ENCODE measurements at places on chromosomes 5 and 9.

DNA sequence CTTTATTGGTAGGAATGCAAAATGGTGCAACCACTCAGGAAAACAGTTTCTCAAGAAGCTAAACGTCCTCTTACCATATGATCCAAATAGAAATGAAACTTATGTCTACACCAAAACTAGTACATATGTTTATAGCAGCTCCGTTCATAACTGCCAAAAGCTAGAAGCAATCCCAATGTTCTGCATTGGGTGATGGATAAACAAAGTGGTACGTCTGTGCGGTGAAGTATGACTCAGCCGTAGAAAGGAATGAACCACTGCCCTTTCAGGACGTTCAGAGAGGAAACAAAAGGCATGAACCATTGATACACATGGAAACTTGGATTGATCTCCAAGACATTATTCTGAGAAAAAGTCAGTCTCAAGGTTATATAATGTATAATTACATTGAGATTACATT, 27.6 kb downstream of the HNRNPH1 start:
- DNase-seq = no peak

- DNase-seq = peak; percentile 84
Measured at GRCh38 chr5:148374690-148375360, 8.9 kb upstream of the FBXO38 start.

DNA sequence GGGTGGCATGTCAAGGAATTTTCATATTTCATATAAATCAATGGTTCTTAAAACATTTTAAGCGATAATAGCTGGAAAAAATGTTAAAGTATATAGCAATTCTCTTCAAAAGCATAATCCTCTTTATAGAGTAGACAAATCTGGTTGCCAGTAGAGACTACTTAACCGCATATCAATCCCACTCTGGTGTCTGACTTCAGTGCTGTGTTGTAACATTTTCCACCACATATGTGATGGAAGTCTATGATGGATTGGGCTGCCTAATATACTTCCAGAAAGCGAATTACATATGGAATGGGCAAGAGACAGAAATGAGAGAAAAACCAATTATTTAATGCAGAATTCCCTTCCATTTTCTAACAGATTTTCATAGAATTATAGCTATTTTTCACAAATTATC, 54.3 kb downstream of the FBN2 start:
- DNase-seq = no peak

DNA sequence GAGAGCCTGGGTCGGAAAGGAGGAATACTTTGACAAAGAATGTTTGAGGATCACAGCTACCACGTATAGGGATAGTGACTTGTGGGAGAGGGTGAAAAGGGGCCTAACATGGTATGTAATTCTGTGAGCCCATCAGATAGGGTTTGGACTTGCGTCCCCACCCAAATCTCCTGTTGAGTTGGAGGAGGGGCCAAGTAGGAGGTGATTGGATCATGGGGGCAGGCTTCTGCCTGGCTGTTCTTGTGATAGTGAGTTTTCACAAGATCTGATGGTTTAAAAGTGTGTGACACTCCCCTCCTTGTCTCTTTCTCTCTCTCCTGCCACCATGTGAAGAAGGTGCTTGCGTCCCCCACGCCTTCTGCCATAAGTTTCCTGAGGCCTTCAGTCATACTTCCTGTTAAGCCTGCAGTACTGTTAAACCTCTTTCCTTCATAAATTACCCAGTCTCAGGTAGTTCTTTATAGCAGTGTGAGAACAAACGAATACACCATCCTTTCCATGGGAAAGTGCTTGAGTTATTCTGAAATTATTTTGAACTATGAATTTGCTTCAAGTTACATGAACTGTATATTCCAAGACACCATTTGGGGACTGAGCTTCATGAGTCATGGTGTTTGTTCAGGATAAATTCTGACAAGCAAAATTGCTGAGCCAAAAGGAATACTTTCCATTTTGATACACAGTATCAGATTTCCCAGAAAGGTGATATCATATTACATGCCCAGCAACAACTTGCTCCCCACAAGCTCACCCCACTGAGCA, 68.8 kb upstream of the SSBP2 start:
- DNase-seq = no peak

DNA sequence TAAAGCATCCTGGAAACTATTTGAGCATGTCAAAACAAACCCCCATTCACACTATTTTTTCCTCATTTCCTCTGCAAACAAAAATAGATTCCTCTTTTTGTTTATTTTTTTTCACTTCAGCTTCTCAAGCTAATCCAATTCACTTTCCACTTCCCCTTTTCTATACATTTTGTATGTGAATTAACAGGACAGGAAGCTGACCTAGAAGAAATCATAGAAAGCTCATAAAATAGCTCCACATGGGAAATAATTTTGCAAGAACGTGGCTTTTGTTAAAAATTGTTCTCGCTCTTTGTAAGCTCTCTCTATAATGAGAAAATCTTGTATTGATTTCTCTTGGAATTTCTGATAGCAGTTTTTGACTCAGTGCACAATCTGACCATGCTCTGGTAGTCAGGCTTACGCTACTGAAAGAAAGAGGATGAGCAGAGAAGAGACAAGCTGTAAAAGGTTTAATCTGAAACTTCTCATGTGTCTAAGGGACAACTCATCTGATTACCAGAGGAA, 215.8 kb downstream of the ADAMTS12 start:
- no peak for DNase-seq

- DNase-seq = peak; percentile 91
Measured at GRCh38 chr9:117073539-117074341, 341.1 kb downstream of the ASTN2 start.

GRCh38 chr5:125798307-125798706, 624.9 kb upstream of the GRAMD2B start:
- no peak for DNase-seq

- no peak for DNase-seq
Measured at GRCh38 chr5:152501294-152501693, 96.2 kb upstream of the NMUR2 start.
